ENCODE measurements at places on chromosomes 5 and 9.

DNA sequence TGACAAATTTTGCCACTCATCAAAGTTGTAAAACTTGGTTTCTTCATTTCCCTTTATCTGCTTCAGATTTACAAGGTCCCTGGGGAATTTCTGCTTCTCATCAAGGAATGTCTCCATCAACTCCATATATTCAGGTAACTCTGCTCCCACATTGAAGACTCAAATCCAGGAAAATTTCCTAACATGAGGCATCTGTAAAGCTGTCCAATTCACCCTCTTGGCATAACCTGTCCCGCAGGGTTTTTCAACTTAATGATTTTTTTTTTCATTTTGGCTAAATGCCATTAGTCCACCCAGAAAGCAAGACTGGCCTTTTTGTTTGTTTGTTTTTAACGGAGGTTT, 50.2 kb upstream of the SLC30A5 start:
- peak; percentile 37 for DNase-seq

DNA sequence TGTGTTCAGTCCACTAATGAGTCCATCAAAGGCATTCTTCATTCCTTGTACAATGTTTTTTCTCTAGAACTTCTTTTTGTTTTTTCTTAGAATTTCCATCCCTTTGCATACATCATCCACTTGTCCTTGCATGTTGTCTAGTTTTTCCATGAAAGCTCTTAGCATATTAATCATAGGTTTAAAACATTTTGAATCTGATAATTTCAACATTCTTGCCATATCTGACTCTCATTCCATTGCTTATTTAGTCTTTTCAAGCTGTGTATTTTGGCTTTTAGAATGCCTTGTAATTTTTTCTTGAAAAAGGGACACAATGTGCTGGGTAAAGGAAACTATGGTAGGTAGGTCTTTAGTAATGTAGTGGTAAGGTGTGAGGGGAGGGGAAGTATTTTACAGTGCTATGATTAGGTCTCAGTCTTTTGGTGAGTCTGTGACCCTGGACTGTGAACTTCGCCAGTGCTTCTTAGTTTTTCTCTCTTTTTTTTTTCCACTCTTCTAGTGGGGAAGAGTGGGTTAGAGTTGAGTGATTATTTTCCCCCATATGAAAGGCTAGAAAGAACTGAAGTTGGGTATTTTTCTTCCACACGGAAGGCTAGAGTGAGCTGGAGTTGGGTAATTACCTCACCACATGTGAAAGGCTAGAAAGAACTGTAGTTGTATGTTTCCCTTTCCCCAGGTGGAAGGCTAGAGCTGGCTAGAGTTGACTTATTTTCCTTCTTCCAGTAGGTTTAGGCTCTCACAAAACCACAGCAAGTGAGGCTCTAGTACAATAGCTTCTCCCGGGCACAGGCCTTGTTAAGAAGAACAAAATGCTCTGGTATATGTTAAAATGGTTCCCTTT, 172.1 kb downstream of the SNX18 start:
- DNase-seq, result no peak

DNA sequence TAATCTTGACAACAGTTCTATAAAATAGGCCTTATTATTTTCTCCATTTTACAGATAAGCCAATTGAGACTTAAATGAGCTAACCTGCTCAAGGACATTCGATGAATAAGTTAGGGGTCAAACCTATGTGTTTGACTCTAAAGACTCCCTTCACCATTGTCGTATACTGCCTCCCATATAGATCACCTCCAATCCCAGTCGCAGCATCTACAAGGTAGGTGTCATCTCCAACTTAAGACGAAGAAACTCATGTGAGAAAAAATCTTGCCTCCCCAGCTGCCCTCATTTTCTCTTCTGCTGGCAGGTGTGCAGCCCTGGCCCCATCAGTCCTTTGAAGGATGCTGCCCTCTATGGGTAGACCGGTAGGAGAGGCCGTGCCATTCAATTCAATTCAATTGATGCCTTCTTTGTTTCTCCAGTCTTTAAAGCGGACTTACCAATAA, 75.2 kb upstream of the SMARCA2 start:
- peak; percentile 11 for DNase-seq

DNA sequence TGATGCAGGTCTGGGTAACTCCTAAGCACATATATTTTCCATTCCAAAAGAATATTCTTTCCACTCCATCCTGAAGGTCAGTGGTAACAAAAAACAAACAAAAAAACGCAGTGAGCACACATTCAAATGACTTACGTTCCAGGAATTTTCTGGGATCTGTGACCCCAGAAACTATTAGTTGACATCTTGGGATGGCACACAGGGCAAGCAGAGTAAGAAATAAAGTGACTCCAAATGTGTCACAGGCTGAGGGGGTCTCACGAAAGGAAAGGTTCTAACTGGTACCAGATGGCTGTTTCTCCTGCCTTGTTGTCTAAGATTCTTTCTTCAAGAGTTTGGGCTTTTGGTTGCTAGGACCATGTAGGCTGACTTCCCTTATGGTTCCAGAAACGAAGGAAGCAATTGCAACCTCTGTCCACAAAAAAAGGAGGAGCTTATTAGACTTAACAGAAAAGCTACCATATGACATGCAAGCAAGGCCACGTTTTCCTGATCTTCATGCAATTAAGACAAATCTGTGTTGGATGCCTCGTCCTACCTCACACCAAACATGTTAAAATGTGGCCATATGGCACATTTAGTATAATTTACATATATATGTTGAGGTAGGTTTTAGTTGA, 32.7 kb downstream of the PTGS1 start:
- DNase-seq, result no peak

DNA sequence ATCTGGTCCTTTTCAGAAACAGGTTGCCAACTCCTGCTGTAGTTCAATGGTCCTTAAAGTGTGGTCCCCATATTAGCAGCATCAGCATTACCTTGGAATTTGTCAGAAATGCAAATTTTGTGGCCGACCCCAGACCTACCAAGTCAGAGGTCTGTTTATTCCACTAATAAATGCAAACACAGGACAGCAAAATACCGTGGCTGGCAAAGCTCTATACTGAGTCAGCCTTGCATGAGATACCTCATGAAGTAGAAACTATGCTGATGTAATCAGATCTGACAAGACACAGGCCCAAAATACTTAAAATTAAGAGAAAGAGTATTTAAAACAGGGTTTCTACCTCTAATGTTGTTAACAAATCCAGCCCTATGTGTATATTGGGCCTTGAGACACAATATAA, 3.0 kb downstream of the GOLM1 start:
- no peak for DNase-seq

DNA sequence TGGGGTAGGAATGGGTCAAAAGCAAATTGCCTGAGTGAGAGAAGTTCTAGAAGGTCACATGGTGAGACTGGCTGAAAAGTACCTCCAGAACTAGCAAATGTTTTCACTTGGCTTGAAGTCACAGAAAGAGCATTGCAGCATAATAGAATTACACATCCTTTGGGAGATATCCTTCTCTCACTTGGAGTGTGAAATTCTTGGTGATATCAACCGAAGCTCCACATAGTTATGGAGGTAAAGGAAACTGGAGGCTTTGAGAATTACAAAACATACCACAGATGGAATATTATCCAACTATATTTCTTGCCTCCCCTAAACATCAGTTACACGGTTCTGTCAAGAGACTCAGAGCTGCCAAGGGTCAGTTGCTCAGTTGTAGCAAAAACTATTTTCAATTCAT, 182.4 kb downstream of the SEMA5A start:
- peak; percentile 60 for DNase-seq

- no peak for DNase-seq
These were observed 29.4 kb upstream of the ADAMTS2 start for GRCh38 chr5:179374506-179375235.

DNA sequence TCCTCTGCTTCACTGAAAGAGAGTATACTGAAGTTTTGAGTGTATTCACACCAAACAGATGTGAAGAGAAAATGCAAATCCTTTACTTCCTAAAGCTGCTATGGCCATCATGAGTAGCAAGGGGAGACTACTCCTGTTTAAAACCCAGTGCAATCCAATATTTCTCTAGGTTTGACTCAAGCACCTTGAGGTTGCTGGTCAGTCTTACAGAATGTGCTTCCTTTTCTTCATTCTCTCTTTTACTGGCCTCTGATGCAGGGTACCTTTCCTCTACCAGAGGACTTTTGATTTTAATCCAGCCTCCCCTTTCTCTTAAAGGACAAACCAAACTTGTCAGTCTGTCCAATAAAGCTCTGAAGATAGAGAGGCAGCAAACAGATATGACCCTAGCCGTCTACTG, 98.1 kb upstream of the TLE4 start:
- DNase-seq, result no peak

GRCh38 chr5:107121793-107122519, 548.8 kb downstream of the EFNA5 start:
- DNase-seq, result no peak

DNA sequence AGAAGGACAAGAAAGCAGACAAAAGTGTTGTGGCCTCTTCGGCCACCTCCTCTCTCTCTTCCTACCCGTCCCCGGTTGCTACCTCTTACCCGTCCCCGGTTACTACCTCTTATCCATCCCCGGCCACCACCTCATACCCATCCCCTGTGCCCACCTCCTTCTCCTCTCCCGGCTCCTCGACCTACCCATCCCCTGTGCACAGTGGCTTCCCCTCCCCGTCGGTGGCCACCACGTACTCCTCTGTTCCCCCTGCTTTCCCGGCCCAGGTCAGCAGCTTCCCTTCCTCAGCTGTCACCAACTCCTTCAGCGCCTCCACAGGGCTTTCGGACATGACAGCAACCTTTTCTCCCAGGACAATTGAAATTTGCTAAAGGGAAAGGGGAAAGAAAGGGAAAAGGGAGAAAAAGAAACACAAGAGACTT, 2.4 kb downstream of the EGR1 start:
- DNase-seq, result no peak

DNA sequence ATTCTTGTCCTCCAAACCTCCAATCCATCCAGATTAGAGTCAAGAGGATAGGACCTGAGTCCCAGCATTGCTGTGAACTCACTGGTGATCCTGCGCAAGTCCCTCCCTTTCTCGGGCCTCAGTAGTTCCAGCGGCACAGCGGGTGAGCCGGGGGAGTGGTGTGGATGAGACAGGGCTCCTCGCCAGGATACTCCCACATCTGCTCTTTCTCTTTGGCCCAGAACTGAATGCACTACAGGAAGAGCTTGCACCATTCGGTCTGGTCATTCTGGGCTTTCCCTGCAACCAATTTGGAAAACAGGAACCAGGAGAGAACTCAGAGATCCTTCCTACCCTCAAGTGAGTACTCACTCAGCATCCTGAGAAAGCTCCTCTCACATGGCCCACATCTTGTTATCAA, 6.3 kb downstream of the GPX3 start:
- DNase-seq, result no peak

DNA sequence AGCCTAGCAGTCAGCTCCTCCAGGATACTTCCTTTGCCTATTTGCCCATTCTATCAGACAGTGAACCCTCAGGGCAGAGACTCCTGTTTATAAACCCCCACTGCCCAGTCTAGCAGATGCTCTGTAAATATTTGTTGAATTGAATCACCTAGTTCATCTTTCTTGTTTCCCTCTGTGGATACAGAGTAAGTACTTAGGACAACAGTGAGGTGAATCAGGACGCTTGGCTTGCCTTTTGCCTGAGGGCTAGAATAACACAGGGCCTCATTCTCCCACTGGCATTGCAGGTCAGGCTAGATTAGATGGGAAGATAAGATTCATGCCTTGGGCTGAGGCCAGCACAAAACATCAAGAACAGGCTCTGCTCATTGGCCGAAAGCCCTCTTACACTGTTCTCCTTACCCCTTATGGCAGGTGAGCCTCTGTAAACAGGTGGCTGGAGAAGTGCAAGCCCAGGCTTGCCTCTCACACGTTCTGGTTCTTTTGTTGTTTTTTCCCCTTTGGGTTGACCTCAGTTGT, 22.2 kb downstream of the TNFSF8 start:
- no peak for DNase-seq

- no peak for DNase-seq
These were observed 96.2 kb downstream of the C9orf50 start for GRCh38 chr9:129524582-129525270.

Data from cardiac muscle cell (in vitro differentiated cells and primary cell).